ENCODE measurements at places on chromosomes 1 and 21. TPM values are rescaled to one million over a fixed set of nuclear protein-coding genes. Genes with fewer than 3 reads are reported as not detected.

Gene ACTL8
- total RNA-seq, result not detected

Gene SHE
- total RNA-seq, result not detected

Gene KAZN
- total RNA-seq, result 7.7 TPM

Gene COL9A2
- total RNA-seq, result not detected

GRCh38 chr1:112544011-112544688, 35.4 kb downstream of the WNT2B start:
- peak; percentile 87 for DNase-seq

DNA sequence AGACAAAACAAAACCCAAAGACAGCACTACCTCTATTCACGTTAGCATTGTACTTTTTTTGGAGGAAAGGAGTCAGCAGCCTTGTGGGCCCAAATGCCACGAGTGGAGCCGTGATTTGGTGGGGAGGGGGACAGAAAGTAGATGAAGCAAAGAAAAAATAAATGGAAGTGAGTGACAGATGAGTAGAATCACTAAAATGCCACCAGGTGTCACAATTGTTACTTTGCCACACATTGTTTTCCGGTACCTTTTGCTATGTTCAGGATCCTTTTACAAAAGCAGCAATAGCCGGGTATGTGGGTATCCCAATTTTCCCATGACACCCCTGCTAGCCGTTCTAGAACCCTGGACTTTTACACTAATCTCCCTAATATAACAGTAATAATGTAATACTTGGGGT, 85.0 kb upstream of the AK4 start:
- no peak for DNase-seq

- DNase-seq, result no peak
These were observed 42.0 kb upstream of the MTF1 start for GRCh38 chr1:37901191-37901892.

DNA sequence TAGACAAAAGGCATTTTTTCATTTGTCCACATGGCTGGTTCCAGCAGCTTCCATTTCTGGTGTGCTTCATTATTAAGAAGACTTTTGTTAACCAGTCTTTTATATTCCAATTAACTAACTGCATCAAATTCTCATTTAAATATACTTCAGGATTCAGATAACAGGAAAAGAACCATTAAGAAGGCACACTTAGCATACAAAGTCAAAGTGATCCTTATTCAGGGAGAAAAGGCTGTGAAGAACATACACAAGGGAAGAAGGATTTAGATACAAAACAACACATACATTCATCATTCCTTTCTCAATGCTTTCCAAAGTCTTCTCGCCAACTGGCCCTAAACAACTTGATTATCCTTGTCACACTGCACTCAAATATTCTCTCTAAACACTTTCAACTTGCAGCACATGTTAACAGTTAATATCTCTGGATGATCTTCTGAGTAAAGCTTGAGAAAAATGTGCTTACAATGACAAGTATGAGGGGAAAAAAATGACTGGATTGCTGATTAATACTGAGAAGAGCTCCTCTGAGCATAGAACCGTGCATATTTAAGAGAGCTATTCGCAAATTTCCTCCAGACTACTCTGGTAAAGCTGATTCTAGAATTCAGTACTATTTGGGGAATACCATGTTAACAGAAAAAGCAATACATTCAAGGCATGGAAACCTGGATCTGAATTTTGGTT, 225.2 kb upstream of the TNR start:
- DNase-seq, result no peak

GRCh38 chr1:31318146-31318545, 21.3 kb downstream of the ZCCHC17 start:
- no peak for DNase-seq

DNA sequence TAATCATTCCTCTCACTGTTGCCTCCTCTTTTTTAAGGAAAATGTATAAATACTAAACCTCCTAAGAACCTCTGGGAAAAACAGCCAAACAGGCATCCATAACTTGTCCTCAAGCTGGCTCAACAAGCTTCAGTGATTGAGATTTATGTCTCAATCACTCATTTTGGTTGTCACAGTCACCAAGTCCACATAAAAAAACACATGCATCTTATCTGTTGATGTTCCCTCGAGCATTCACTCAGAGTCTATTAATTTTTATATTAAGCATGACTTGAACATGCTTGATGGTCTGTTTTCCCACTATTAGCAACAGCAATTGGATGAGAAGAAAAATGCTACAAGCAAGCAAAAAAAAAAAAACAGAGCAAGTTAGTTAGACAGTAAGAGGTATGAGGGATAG, 254.3 kb downstream of the RGS7 start:
- no peak for DNase-seq

- DNase-seq, result no peak
These were observed 72.9 kb upstream of the SLC2A1 start for GRCh38 chr1:43031316-43032203.

DNA sequence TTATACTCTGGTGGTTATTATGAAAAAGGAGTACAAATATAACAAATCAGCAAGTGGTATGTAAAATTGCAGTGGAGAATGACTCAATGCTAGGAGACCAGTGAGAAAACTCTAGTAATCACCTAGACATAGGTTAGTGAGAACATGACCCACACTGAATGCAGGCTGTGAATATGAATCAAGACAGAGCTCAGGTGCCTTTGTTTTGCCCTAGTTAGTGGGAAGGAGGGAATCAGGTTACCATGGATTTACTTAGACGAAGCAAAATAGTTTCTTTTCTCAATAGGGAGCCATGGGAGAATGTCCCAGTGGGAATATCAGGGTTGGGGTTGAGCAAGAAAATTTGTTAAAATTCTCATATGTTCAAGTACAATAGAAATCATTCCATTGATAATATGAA, 10.6 kb upstream of the GCLM start:
- no peak for DNase-seq

Measured in LHCN-M2 (cell line).